ENCODE measurements at places on chromosomes 5 and 9. TPM values are rescaled to one million over a fixed set of nuclear protein-coding genes. Genes with fewer than 3 reads are reported as not detected.

- DNase-seq = no peak
These were observed 226.6 kb downstream of the CD180 start for GRCh38 chr5:66969963-66970362.

GRCh38 chr5:139660923-139661814, 13.0 kb downstream of the CXXC5 start:
- DNase-seq = no peak

DNA sequence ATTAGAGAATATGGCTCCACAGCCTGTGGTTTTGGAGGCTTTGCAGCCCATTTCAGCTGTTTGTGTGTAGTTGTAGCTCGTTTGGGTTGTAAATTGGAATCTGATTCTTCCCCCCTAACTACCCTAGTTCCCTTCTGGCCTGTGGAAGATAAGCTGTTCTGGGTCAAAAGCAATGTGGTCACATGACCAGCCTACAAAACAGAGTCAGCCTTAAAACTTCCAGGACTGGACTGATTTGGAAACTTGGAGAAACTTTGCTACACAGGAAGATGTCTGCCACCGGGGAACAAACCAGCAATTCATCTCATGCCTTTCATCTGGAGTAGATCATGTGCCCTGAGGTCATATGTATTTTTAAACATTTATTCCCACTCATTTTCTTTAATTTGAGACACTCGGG, 83.8 kb downstream of the DAPK1 start:
- no peak for DNase-seq

- DNase-seq = no peak
These were observed 825.5 kb downstream of the TLR4 start for GRCh38 chr9:118529624-118530214.

DNA sequence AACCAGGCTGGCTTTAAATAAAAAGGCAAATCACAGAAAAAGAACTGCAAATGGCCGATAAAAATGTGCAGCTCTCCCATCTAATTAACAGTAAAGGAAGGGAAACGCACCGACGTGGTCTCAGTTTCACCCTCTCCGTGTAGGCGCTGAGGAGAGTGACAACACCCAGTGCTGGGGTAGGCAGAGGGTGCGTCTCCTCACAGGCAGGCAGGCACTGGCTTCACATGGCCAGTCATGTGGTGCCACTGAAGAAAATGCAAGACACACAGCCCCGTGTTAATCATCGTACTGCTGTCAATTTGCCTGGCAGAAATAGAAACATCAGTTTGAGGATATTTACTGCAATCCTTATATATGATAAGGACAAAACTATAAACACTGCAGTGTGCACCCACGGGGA, 178.4 kb downstream of the FANCC start:
- no peak for DNase-seq

SLC35D2 gene
- 7.9 TPM for total RNA-seq

ARL14EPL gene
- total RNA-seq = not detected

UGT3A1 gene
- not detected for total RNA-seq

FRMD3 gene
- total RNA-seq = 0.37 TPM

LCN1 gene
- not detected for total RNA-seq

GRM6 gene
- total RNA-seq = not detected
